ENCODE measurements at places on chromosomes 13 and 19.

GRCh38 chr19:42092350-42092749 lies 16.4 kb downstream of the ZNF574 start:
- no peak for DNase-seq

- DNase-seq = no peak
Observed at GRCh38 chr19:19110410-19111135, 27.7 kb downstream of the TMEM161A start.

DNA sequence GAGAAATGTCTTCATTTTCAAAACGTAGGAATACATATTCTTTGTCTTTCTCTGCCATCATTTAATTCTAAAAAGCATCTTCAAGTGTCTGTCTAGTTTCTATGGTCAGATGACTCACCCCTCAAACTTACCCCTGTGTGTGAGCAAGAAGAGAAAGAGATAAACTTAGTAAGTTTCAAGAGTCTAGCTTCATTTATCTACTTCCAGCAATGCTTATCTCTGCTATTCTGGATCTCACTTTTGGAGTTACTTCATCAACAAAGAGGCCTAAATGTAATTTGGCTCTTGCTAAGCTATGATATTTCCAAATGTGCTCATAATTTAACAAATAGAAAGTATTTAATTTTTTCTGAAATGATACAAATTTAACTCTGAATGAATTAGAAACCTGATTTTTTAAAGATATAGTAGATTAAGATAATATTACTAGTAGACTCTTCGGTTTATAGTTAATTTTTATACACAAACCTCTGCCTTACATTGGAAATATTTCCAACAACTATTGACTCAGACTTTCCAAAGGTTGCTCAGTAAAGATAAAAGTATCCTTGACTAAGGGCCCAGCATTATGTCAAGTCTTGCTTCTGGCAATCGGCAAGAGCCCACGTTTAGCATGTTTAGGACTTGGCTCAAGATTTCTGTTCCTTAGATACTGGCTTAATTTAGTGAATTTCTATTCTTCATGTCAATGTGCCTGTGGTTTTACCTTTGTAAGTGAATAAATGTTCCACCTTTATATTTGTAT lies 1511.0 kb upstream of the SLC10A2 start:
- no peak for DNase-seq

GRCh38 chr19:16445238-16446107 lies 26.3 kb downstream of the EPS15L1 start:
- DNase-seq = no peak

- DNase-seq = peak; percentile 47
Observed at GRCh38 chr19:47240996-47241918, 10.3 kb upstream of the BBC3 start.

DNA sequence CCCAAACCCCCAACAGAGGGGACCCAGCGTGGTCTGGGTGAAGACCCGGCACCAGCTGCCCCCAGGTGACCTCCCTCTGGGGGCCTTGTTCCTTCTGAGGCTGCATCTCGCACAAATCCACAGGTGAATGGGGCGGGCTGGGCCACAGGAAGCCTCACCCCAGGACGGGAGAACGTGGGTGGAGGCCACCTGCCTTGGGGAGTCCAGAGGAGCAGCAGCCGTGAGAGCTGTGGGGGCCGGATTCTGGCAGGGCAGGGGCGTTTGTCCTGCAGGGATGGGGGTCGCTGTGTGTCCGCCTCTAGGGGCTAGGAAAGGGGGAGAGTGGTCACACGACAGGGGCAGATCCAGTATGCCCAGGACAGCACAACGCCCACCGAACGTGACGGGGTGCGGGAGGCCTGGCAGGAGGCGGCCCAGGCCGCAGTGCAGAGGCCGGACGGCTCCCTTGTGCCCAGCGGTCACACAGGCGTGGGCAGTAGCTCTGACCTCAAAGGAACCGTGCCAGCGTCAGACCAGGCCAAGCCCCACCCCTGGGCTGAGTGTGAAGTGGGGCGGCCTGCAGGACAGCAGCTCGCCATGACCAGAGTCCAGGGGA lies 6.7 kb downstream of the POLR2E start:
- no peak for DNase-seq

GRCh38 chr13:21971662-21972621 lies 301.1 kb downstream of the FGF9 start:
- no peak for DNase-seq

DNA sequence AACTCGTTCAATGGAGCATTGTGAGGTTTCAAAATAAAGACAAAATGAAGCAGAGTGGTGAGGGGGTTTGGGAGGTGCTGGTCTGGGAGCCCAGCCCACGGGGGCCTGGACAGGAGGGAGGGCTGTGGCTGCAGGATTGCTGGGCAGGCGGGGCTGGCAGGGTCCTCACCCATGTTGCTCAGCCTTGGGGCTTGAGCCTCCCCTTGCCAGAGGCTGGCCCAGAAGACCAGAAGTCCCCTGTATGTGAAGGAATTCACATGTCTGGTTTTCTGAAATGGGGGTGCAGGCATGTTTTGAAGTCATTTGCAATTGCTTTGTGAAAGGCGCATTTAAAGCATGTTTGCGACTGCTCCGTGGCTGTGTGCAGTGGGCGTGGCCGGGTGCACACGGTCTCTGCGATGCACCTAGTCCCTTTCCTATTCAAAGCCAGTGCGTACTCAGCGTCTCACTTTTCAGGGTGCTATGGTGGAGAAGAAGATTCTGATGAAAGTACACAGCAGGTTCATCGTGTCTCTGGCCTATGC lies 2.3 kb downstream of the GRK1 start:
- DNase-seq = no peak

DNA sequence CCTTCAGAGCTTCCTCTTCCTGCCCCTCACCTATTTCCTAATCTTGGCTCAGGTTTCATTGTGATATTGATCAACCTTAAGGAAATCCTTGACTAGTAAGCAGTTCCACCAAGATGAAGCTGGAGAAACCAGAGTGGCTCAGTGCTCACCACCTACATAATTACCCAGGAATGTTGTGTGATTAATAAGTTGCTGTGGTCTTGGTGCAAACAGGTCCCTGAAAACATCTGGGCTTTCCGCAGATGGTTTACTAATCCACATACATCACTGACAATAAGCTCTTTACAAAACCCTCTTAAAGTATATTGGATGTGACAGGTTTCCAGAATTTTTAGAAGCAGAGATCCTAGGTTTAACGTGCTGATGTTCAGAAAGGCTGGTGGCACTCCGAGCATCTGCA lies 8.6 kb upstream of the SERP2 start:
- DNase-seq = no peak

- DNase-seq = no peak
Observed at GRCh38 chr13:24275041-24275440, 34.3 kb upstream of the C1QTNF9 start.

DNA sequence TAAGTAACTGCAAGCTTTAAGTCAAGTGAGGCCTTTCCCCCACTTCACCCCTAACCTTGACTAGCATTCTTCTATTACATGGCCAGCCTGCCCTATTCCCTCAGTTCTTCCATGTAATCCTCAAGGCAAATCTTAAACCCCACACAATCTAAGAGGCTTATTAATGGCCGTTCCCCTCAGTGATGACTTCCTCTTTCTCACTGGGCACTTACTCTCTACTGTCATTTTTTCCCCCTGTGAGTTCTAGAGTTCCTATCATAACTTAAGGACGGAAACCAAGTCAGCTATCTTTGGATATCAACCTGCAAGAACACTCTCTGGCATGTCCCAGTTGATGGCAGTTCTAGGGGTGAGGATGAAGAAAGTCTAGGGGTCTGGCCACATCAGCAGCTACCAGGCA lies 131.2 kb downstream of the DCLK1 start:
- no peak for DNase-seq

DNA sequence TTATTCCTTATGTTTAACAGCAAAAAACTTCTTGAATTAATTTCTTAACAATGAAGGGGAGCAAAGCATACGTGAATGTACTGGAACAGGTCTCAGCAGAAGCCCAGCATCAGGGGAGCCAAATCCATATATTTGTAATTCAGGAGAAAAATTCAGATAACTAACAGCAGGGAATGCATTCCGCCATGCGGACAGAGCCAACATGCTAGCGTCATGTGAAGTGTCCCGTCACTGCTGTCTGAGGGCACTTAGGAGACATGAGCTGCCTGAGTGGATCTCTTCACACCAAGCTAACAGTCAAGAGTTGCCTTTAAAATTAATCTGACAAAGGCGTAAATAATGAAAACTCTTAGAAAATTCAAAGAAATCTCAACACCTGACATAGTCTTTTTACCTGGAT lies 6.4 kb downstream of the AMER2 start:
- no peak for DNase-seq

DNA sequence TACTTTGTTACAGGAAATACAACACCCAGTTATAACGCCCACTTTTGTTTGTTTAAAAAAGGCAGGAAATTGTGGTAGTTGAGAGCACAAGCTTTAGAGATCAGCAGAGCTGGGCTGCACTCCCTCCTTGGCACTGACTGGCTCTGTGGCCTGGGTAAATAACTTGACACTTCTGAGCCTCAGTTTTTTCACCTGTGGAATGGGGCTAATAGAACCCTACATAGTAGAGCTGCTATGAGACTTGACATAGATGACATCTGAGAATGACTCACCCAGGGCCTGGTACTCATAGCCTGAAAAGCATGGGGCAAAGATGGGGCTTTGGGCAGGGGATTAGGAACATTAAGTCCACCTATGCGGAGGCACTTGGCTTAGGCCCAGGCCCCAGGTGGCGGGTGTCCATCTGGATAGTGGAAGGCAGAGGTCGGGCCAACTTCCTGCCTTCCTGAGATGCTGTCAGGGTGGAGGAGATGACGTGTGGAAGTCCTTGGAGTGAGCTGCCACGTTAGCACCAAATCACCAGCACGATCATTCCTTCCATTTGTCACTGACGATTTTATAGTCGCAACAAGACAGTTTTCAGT lies 159.1 kb downstream of the KATNAL1 start:
- DNase-seq = no peak

- no peak for DNase-seq
Observed at GRCh38 chr13:48275507-48275906, 28.0 kb upstream of the RB1 start.

DNA sequence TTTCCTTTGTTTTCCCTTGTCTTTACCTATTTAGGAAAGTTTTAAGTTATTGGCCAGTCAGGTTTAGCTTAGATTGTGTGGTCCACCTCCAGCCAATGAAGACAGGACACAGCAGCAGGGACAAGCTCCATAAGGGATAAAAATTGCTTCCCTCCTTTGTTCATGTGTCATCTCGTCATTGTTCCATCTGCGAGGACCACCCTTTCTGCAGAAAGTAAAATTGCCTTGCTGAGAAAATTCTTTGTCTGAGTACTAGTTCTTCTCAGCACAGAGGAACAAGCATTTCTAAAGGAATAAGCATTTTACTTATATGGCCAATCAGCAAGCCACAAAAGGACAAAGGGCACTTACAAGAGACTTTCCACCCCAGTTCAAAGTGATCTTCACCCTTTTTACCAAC lies 11.4 kb downstream of the ZNF560 start:
- no peak for DNase-seq

DNA sequence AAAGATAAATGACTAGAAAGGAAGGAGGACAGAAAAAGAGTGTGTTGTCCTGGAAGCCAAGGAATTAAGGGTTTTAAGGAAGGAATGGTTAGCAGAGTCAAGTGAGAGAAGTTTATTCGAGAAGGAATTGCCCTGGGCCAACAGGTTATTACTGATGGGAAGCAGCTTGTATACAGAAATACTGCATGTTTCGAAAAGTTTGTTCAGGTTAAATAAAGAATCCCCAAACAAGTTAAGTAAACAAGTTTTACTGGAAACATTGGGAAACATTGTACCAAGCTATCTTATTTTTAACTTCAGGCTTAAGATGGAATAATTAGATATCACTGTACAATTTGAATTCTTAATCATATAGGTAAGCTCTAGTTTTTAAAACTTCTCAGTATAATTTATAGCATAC lies 28.2 kb upstream of the FBXL3 start:
- DNase-seq = no peak

GRCh38 chr19:55097864-55098715 lies 19.3 kb downstream of the PPP1R12C start:
- no peak for DNase-seq

- no peak for DNase-seq
Observed at GRCh38 chr19:18896421-18896841, 473 bp upstream of the CERS1 start.

DNA sequence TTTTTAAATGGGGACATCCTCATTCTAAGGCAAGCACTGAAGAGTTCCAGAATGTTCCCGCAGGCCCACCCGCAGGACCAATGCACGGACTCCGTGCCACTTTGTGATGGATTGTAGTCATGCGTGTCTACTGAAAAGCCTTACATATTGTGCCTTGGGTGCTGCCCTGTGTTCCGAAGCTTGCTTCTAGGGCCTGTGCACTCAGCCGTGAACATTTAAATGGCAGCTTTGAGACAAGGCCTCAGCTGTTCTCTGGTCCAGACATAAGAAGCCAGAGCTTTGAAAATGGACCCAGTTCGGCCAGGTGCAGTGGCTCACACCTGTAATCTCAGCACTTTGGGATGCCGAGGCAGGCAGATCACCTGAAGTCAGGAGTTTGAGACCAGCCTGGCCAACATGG lies 75.3 kb upstream of the CACNA1A start:
- DNase-seq = no peak

GRCh38 chr13:94813920-94814475 lies 101.7 kb upstream of the SOX21 start:
- DNase-seq = no peak

- DNase-seq = no peak
Observed at GRCh38 chr19:46402725-46403124, 10.6 kb downstream of the CCDC8 start.

GRCh38 chr13:77028202-77028601 lies 1.2 kb upstream of the FBXL3 start:
- DNase-seq = no peak

DNA sequence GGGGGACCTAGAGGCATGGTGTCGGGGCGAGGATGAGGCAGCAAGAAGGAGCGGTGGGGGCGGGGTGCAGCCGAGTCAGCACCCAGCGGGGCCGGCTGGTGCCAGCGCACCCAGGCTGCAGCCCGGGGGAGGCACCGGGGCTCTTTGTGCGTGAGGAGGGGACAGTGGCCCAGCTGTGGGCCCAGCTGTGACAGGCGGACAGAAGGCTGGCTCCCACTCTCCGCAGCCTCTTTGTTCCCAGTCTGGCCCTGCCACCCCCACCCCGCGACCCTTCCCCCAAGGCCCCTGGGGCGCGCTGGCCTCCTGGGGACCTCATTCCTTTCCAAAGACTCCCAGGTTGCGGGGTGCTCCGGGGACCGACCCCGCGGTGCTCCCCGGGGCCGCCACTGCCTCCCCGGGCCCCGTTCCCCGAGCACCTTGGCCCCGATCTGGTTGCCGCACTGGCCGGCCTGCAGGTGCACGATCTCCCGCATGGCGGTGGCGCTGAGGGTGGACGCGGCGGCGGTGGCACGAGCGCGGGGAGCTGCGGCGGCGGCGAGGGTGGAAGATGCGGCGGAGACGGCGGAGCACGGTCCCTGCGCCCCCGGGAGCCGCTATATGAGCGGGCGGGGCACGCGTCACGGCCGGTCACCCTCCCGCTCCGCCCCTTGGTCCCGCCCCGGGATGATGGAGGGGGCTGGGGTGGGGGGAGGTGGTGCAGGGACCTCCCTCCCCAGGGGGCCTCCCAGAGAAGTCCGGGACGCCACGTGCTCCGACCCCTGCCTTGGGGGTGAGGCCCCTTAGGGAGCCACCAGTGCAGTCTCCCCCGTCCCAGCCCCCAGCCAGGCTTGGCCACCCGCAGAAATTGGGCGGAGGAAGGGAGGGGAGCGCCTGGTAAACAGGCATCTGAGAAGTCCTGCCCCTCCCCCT lies at the start of gene TUBB4A:
Gene TUBB4A, minus strand, starts transcription at position 570 of the 909 bp plus-strand sequence. Its CDS starts 97 bp downstream, at position 473.
- DNase-seq = no peak

Measured in COLO829 (cell line).